Stomach (tissue), 19 donors: ENCODE measurements at places on chromosomes 6 and 20. TPM values are rescaled to one million over a fixed set of nuclear protein-coding genes. Genes with fewer than 3 reads are reported as not detected.

ERVFRD-1 gene
- total RNA-seq: not detected

DNA sequence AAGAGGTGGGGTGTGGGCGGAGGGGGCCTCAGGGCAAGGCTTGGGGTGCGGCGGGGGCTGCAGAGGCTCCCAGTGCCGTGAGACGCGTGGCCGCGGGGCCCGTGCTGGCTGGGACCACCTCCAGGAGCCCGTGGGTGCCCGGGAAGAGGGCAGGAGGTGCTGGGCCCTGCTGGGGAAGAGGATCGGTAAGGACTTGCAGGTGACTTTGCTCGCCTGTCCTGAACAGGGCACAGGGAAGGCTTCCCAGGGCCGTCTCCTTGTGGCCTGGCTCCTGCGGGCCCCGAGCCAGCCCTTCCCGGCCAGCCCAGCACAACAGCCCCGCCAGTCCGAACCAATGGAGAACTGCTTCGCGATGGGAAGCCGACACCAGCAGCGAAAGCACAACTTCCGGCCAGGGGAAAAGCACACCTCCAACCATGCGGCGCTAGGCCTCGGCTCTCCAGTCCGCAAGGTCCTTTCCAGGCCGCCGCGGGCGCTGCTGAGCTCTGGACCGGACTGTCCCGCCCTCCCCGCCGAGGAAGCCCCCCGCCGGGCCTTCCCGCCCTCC, 32.3 kb downstream of the IRF4 start:
- DNase-seq: no peak

DNA sequence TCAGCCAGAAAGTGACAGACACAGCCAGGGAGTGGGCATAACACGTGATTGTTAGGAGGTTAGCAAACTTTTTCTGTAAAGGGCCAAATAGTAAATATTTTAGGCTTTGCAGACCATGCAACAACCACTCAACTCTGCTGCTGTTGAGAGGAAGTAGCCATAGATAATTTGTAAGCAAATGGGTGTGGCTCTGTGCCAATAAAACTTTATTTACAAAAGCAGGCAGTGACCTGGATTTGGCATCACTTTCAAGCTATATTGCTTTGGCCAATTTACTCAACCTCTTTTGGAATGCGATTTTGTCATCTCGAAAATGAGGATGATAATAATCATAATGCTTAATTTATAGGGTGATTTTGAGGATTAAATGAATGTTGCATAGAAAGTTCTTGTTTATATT, 152.6 kb downstream of the TSHZ2 start:
- no peak for DNase-seq

DNA sequence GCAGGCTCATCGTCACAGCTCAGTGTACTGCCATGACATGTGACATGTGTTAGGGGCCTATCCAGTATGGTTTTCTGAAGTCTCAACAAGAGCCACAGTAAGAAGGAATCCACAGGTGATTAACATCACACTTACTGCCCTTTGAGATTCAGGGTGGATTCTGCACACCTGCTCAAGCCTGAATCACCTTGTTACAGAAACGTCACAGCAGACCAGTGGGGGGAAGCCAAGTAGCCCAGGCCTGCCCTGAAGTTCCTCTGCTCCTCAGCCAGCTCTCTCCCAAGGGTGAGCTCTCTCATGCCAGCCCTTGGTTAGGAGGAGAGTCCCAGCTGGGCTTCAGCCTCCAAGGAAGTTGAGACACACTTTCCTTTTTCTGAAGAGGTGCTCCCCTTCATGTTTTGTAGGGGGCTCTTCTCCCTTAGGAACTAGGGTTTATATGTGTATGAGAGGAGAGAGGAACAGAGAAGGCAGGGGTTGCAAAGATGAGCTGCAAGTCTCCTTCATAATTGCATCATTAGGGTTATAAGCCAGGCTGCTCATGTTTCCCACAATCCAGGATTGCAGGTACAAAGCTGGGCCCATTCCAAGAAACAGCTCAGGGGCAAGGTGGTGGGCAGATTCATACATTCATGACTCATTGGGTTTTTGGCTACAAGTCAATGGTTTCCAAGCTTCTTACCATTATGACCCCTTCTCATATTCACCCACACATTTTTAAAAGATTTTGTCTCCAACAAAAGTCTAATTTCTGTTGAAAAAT, 11.6 kb downstream of the GSS start:
- DNase-seq: no peak

DNA sequence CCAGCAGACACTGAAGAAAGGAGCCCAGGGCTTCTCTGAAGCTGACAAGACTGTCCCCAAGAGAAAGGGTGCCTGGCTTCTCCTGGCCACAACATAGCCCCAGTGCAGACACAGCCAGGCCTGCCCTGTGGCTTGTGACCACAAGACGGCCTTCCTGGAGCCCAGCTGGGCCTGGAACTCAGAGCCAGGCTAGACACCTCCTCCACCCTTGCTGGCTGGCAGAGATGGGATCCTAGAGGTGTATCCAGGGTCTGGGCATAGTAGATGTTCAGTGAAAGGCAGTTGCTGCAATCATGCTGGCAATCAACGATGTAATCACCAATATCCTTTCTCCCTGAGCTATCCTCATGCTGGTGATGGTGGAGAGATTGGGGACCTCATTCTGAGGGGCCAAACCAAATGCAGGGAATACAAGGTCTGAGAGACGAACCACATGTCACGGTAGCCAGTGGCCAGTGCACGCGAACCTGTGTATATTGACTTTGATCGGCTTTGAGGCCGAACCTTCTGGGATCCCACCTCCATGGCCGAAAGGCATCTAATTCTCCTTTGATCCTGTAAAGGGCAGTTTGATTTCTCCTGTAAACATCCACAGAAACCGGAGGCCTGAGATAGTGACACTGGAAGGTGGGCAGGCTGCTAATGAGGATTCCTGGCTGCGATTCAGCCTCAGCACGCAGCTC, 115.2 kb downstream of the PSMB1 start:
- DNase-seq: no peak

DNA sequence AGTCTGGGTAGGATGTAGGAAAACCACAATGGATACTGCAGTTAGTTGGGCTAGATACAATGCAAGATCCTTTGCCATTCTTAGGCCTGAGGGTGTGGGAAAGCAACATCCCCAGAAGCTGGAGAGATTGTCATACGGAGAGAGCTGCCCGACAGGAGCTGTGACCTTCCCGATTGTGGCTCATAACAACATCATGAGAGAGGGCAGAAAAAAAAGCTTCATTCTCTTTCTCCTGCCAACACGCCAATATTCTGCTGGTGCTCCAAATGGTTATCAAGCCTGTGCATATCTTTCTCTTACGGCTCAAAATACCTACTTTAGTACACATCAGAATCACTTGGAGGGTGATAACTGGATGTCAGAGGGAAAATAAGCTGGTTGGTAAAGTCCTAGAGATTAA, 81.1 kb downstream of the IBTK start:
- no peak for DNase-seq

RBM24 gene
- 2.6 TPM for total RNA-seq
